ENCODE measurements at places on chromosomes 11 and 22. TPM values are rescaled to one million over a fixed set of nuclear protein-coding genes. Genes with fewer than 3 reads are reported as not detected.
A peak's percentile ranks its signal among the peaks of the same experiment; 100 is the strongest.

GRCh38 chr11:21650961-21651360, 541.9 kb upstream of the ANO5 start:
- no peak for DNase-seq

GRCh38 chr11:44606472-44606871, 41.0 kb downstream of the CD82 start:
- no peak for DNase-seq

DNA sequence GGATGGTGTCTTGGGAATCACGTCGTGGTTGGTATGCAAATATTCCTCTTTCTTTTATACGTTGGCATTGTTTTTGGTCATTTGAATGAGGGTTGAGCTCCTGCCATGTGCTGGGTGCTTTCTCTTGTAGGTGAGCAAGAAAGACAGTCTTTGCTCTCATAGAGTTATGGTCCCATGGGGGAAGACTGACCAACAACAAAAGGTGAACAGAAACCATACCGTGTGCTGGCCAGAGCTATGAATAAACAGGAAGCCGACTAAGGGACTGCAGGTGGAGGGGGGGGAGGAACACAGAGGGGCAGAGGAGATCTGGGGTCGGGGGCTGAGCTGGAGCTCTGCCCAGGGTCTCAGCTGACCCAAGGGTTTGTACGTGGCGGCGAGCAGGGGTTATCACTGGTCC, 245.3 kb downstream of the CTTN start:
- peak; percentile 49 for DNase-seq

DNA sequence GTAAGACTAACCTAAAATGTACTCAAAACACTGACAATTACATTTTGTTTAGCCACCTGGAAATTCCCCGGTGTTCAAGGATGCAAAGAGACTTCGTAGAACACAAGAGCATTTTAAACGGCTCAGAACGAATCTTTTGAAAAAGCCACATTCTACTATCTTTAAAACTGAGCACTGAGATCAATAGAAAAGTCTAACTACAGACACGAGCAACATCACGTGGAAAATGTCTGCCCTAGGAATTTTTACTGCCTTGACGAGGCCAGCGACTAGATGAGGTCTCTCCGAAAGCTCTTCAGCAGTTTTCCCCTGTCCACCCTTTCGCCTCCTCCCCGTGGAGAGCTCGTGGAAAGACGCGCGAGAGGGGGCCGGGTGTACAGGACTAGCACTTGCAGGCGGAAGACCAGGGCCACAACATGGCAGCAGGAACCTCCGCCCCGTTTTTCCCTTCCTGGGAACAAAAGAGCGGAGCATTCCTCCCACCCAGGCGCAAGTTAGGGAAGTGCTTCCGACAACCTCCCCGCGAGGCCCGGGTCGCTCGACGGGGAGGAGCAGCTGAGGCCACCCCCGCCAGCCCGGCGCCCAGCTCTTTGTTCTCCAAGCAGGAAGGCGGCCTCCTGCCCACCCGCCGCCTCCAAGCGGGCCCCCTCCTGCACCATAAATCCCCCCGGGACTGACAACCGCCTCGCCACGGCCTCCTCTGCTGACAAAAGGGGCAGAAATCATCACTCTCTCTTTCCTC, 1.1 kb downstream of the EIF4G2 start:
- DNase-seq: no peak

GRCh38 chr11:117724104-117724503, 72.9 kb downstream of the DSCAML1 start:
- no peak for DNase-seq

GRCh38 chr22:46514592-46515207, 22.7 kb downstream of the CELSR1 start:
- peak; percentile 97 for DNase-seq

GRCh38 chr22:49317369-49317768, 510.3 kb downstream of the BRD1 start:
- no peak for DNase-seq

- no peak for DNase-seq
These were observed 7.6 kb upstream of the SORL1 start for GRCh38 chr11:121444526-121444925.

DNA sequence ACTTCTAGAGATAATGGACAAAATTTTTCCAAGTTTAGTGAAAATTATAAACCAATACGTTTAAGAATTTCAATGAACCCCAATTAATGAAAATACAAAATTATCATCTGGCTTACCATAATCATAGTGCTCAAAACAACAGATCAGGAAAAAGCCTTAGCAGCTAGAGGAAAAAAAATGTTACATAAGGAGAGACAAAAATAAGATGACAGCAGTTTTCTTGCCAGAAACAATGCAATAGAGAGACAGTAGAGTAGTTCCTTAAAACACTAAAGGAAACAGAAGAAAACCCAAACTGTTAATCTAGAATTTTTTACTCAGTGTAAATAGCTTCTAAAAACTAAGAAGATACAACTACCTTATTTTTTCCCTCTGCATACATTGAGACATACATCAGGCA, 341.7 kb upstream of the CHORDC1 start:
- no peak for DNase-seq

TLCD5 gene
- 11.9 TPM for total RNA-seq

SAA4 gene
- not detected for total RNA-seq

IGF2 gene
- total RNA-seq: 53.9 TPM

VSTM5 gene
- 0.36 TPM for total RNA-seq

ADM2 gene
- total RNA-seq: 9.1 TPM

FOLR2 gene
- not detected for total RNA-seq

Measured in osteoblast (primary cell).